Activated CD4-positive, alpha-beta T cell treated with anti-CD3 and anti-CD28 coated beads, Interleukin-2, amount 50 U/mL, for 24 hours (primary cell): ENCODE measurements at places on chromosomes 4 and X.

DNA sequence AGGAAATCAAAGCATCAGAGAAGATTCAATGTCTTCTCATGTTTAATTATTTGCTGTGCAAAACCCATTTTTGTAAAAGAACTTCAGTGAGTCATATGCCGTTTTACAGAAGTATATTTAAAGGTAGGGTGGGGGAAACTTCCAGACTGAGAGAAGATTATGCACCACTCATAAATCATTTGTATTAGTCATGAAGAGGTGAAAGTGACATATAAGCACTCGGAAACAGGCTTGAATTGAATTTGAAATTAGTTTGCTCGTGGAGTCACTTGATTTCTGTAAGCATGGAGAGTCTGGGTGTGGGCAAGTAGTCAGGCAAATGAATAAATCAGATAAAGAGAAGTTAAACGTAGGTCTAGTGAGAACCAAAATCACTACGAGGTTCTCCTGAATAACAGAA, 335.1 kb downstream of the ANK2 start:
- peak; percentile 13 for DNase-seq

- no peak for DNase-seq
These were observed 68.3 kb upstream of the SHISA3 start for GRCh38 chr4:42328978-42329377.

DNA sequence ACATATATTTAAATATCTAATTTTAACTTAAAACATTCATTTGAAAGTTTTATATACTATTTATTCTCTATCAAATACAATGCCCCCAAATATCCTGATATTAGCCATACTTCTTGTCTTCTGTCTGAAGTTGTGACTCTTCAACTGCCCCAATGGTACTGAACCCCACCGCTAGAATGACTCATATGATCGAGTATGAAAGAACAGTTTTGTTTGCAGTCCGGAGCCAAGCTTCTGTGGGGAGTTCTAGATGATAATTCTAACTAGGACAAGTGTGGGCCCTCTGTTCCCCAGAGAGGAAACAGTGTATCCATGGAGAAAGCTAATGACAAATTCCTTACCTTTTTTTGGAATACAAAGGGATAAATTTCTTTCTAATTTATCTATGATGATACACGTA, 24.7 kb upstream of the CT47A1 start:
- no peak for DNase-seq

GRCh38 chr4:113935190-113935589, 44.3 kb downstream of the ARSJ start:
- DNase-seq: no peak

DNA sequence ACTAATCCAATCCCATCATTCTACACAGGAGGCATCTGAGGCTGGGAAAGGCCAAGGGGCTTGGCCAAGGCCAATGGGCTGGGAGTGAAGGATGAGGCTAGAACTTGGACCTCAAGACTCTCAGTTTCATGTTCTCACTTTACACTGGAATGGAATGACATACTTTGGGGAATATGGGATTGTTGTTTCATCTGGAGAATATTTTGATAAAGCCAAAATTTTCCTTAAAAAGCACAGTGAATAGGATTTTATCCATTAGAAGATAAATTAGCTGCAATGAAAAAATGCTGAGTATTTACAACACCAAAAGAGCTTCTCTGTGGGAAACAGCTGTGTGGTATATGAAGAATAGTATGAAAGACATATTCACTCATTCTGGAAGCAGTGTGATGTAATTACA, 29.3 kb downstream of the SMIM20 start:
- no peak for DNase-seq

- DNase-seq: no peak
These were observed 15.7 kb downstream of the ADH1A start for GRCh38 chr4:99275050-99275449.

- DNase-seq: no peak
These were observed 12.1 kb downstream of the LAMP2 start for GRCh38 chrX:120456973-120457372.

DNA sequence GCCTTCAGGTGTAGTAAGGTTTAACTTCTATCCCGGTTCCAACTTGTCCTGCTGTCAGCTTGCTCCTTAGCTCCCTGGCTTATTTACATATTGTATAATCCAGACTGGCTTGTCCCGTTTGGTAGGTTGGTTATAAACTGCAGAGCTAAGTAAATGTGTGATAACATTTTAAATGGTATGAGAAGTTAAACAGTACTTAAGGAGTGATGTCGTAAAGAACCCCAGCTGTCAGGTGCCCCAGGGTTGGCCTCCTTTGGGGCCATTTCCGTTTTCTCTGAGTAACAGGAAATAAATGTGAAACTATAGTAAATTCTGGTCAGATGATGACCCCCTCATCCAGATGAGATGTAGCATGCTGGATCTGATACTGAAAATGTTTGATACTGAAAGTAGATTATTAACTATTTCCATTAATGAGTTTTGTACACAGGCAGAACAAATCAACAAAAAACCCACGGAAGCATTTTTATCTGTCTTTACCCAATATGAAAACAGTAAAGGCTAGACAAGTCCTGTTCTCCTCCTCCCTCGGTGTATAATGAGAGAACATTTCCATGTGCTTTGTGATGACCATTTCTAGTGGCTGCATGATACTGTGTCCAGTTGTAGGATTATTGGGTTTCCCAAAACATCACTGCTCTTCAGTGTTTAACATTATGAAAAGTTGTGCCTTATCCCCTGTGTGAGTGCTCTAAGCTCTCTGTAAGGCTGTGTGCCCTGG, 22.4 kb downstream of the GAB1 start:
- DNase-seq: no peak

- DNase-seq: no peak
These were observed 126.8 kb downstream of the IRF2 start for GRCh38 chr4:184347251-184348239.

DNA sequence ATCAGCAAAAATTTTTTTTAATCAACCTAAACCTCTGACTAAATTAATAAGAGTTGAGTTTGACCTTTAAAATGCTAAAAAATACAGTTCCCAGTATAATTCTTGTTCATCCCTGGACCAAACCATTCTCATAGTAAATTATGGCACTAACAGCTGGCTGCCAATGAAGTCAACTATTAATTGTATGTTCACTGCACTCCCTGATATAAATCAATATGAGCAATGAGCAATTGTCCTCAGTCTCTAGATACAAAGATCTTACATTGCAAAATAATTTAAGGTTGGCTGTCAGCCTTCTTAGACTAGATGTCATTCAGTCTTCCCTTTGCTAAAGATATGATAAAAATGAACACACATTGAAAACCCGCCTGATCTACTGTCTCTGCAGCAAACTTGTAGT, 39.3 kb downstream of the NKX6-1 start:
- no peak for DNase-seq

DNA sequence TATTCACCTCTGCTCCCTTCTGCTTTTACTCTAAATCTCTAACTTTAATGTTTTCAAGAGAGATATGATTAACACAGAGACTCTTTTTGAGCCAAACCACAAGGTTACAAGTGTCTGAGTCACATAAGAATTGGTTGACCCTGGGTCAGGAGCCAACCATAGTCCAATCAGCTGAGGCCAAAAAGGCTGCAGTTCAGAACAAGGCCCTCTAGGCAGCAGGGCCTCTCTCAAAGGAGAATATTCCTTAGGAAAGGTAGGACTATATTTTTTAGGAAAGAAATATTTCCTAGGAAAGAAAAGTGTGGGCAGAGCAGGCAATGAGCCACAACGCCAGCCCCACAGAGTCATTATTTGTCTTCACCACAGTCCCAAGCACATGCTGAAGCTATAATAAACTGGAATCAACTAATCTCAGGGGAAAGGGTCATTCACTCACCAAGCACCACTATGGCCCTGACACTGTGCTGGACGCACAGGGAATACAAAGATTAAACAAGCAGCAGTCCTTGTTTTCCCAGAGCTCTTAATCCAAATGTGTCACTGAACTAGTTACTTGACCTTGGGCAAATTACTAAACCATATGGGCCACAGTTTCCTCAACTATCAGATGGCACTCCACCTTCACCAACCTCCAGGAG, 2.2 kb downstream of the ATP8A1 start:
- DNase-seq: no peak

- DNase-seq: no peak
These were observed 82.6 kb upstream of the TMEM164 start for GRCh38 chrX:109920325-109920724.

DNA sequence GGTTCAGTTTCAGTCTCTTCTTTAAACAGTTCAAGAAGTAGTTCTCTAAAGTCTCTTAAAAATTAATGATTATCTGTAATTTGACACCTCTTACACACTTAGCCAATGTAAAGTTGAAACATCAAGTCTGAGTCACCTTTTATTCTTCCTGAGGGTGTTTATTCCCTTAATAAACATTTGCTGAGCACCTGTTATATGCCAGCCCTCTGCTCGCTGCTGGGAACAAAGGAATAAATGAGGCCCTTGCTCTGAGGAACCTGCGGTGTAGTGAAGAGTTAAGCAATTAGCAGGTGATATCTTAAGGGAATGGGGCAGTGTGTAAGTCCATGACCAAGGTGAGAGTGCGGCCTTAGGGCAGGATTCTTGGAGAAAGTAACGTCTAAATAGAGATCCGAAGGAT, 5.2 kb upstream of the NDNF start:
- no peak for DNase-seq

- DNase-seq: no peak
These were observed 57.2 kb downstream of the ABLIM2 start for GRCh38 chr4:8101213-8102075.

GRCh38 chr4:128516301-128516969, 228.8 kb upstream of the PGRMC2 start:
- no peak for DNase-seq

DNA sequence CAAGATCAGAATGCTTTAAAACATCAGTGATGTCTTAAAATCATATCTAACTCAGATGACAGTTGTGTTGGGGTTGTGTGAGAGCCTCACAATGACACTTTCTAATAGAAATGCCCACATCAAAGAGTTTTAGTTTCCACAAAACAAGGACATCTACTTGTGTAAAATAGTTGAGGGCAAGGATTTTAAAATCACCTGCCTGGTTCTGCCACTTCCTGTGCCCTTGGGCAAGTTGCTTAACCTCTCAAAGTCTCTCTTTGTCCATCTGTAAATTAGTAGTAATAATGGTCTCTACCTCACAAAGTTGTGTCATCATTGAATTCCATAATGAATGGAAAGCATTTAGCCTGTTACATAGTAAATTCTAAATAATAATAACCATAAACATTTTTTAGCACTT, 41.9 kb upstream of the RELL1 start:
- DNase-seq: no peak

DNA sequence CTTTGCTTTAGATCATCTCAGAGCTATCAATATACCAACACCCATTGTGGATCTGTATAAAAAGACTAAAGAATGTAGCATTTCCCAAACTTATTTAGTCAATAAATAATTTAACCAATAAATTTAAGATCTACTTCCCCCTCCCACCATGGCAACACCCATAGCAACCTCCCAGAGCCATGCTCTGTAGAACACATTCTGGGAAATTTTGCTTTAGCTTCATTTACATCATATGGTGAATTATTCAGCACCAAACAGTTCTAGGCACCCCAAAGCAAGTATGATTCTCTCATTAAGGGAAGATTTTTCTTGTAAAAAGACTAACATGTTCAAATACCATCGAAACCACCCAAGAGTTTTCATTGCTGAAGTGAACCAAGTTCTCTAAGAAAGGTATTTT, 80.5 kb upstream of the GPR34 start:
- no peak for DNase-seq

GRCh38 chrX:134660627-134661026, 2.4 kb upstream of the PLAC1 start:
- DNase-seq: no peak

- no peak for DNase-seq
These were observed 79.6 kb downstream of the VCX2 start for GRCh38 chrX:8091510-8091909.

DNA sequence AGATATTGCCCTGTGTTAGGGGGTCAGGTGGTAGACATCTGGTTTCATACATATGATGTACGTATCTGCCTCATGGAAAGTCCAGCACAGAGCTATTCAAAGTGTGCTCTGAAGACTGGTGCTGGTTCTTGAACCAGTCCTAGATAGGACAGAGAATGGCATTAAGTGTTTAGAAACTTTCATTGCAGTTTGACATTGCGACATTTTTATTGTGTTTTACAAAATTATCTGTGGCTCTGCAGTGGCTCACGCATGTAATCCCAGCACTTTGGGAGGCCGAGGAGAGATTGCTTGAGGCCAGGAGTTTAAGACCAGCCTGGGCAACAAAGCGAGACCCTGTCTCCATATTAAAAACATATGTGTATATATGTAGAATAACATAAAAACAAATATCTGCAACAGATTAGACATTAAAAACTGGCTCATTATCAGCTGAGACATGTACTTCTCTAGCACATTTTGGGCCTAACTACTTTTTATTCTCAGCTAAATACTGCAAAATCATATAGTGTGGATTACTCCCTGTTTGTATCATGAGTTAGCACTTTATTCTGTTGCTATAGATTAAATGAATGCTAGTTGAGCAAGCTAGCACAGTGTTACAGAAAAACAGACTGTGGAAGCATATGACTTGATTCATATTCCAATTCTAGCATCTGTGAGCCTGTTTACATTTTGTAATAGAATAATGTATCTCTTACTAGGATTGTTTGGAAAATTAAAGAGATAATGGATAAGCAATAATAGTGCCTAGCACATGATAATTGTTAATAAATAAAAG, 57.1 kb downstream of the USP9X start:
- no peak for DNase-seq

DNA sequence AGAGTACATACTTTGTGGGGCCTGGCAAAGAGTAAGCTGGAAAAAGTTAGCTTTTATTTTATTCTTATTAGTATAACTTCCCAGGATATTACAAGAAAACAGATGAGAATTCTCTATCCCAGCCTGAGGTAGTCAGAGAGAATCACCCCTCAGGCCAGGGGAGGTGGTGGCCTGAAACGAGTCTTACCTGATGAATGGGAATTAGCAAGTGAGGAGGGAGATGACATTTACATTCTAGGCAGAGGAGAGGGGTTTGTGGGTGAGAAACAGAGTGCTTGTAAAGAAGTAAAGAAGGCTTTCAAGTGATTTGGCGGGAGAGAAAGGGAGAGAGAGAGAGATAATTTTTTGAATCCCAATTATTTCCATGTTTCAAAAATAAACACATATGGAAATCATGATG, 39.3 kb upstream of the PDK3 start:
- no peak for DNase-seq

GRCh38 chrX:79719568-79720231, 294.9 kb upstream of the TBX22 start:
- DNase-seq: no peak
